ENCODE measurements at places on chromosomes 12 and 14.
A peak's percentile ranks its signal among the peaks of the same experiment; 100 is the strongest.

DNA sequence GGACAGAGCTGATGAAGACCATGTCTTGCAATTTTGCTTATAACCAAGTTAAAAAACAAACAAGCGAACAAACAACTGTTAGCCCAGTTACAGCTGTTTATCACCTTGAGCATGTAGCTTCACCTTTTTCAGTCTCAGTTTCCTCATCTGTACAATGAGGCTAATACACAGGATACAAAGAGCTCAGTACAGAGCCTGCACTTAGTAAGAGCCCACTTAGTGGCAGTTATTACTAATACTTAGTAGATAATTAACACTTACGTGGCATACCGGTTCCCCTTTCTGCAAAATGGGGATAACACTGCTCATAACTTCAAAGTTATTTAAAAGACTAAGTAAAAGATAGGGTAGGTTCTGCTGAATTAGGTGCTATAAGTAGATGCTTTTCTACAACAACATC, 228.0 kb downstream of the MON2 start:
- no peak for DNase-seq

- no peak for DNase-seq
These were observed 32.7 kb downstream of the DAD1 start for GRCh38 chr14:22556021-22556989.

DNA sequence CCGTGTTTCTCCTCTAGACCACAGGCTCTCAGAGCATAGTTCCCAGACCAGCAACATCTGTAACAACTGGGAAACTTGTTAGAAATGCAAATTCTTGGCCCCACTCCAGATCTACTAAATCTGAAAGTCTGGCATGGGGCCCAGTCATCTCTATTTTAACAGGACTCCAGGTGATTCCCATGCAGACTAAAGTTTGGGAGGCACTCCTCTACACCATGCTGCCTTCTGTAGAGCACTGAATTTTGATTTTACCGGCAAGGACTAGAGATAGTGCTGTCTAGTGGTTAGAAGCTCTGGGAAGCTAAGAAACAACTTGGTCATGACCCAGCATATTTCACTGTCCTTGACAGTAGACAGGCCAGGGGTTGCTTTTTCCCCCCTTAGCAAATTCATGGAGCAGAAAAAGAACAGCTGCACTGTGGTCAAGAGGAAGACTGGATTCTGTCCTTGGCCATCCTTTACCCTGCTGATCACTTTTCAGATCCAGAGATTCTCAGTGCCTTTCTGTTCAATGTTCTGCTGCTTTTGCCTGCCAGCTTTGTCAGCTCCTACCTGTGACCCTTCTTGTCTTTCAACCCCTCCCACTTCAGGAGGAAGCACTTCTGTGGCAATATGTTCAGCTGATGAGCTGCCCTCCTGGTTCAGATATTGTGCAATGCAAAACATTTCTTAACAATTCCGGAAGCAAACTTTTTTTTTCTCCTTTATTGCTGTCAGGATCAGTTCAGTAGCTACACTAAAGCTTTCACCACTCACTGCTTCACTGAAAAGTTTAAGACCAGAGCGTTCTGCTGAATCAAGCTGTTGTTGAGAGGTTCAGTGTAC, 133.8 kb upstream of the NUDT4 start:
- DNase-seq, result peak; percentile 84

DNA sequence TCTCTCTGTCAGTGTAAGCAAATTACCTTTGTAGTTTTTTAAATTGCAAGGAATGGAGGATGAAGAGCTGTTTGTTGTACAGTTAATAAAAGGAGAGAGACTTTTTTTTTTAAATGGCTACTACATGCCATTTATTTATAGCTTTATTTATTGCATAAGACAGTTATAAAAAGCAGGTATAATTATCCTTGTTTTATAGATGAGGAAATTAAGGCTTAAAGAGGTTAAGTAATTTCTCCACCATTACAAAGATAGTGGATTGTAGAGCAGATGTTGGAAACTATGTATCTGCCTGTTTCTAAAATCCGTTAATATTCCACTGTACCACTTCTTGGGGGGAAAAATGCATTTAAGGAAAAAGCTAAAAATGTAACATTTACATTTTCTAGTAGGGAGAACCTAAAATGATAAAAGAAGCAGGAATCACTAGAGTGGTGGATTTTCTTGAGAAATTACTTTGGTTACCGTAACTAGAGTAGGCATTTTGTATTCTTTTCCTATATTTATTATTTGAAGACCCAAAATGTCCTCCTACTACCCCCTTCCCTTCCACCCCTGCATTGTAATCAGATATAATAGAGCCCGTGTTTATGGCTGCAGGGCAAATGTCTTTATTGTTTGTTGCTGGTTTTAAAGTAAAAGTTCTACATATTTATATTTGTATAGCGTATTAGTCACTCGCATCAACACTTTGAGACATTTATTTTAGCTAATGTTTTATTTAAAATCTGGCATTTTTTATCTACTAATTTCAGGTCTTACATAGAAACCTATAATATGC, 2.3 kb downstream of the SNAPC1 start:
- no peak for DNase-seq

GRCh38 chr12:65900912-65901672, 76.8 kb downstream of the HMGA2 start:
- DNase-seq, result no peak

DNA sequence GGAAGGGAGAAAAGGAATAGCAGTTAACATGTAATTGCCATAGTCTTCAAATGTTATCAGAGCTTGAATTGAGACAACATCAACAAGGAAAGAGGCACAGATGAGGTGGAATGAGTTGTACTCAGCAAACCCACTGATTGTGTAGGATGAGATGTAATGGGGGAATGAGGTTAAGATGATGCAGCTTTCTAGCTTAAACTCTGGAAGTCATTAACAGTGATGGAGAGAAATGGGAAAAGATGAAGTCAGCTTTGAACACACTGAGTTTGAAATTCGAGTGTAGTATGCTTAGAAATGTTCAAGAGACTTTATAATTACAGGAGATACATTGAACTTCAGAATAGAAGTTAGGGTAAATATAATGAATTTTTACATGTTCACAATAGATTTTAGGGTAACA, 106.9 kb downstream of the PRKD1 start:
- no peak for DNase-seq

DNA sequence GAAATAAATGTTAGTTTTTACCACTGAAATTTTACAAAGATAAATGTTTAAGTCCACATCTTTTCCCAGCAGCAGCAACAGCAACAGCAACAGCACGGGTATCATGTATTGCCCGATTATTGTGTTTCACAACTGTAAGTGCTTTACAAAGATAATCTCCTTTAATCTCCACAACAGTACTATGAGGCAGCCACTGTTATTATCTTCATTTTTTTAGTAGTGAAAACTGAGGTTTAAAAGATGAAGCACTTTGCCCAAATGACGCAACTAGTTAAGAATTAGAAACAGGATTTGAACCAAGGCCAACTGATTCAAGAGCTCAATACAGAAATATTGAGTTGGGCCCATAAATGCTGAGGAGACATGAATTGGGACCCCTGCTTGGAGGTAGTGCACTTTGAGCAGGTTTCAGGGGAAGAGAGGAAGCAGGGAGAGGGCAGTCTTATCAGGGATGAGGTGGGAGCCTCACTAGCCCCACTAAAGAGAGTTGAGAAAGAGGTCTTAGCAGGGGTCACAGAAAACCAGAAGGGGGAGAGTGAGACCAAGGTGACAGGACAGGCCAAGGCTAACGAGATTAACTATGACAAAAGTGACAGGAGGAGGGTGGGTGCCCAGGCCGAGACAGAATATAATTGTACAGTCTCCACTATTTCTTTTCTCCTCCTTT, 15.3 kb downstream of the KRT2 start:
- DNase-seq, result no peak

- no peak for DNase-seq
These were observed 25.4 kb downstream of the PDE3A start for GRCh38 chr12:20393707-20394106.

DNA sequence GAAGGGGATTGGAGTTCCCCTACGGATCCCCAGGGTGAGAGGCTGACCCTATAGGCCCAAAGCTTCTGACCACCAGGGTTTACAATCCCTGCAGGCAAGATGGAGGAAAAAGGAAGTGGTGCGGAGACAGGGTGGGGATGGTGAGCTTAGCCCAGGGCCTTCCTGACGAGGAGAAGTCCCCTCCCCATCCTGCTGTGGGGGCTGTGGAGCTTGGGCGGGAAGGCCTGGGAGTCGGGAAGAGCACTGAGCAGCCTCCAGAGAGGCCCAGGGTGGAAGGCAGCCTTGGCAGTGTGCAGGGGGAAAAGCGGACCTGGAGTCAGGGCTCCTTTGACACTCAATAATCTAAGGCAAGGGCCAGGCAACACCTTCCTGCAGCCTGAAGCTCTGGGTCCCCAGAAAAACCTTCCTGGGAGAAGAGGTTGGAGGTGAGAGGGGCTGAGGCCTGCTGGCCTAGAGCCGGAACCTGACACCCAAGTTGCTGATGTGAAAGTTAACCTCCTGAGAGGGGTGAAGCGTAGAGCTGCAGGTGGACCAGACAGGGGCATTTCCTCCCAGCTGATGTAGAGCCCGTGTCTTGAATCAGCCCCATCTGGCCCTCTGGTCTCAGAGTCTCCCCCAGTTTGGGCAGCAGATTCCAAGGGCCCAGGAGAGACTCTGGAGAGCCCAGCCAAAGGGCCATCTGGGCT, 6.0 kb downstream of the HDAC7 start:
- DNase-seq, result no peak

GRCh38 chr12:21073129-21073528, 57.9 kb upstream of the SLCO1B1 start:
- DNase-seq, result no peak

- DNase-seq, result no peak
These were observed 439.3 kb upstream of the FLRT2 start for GRCh38 chr14:85090681-85091080.

- no peak for DNase-seq
These were observed 147.1 kb upstream of the PLEKHA5 start for GRCh38 chr12:18982226-18982949.

GRCh38 chr12:14327711-14328110, 37.8 kb upstream of the ATF7IP start:
- no peak for DNase-seq

DNA sequence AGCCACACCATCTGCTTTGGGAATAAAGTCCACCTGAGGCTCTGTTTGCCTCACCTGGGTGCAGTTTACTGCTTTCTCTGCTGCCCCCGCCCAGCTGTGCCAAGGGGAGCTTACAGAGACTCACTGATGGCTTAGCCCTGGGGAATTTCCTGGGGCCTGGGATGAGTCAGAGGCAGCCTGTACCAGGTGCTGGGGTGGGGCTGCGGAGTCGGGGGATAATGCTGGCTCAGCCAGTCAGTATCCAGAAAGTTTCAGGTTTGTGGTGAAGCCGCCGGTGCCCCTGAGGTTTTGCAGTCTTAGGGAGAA, 22.3 kb downstream of the PLEKHG3 start:
- no peak for DNase-seq

GRCh38 chr14:63045612-63046320, 508 bp upstream of the KCNH5 start:
- DNase-seq, result peak; percentile 70

DNA sequence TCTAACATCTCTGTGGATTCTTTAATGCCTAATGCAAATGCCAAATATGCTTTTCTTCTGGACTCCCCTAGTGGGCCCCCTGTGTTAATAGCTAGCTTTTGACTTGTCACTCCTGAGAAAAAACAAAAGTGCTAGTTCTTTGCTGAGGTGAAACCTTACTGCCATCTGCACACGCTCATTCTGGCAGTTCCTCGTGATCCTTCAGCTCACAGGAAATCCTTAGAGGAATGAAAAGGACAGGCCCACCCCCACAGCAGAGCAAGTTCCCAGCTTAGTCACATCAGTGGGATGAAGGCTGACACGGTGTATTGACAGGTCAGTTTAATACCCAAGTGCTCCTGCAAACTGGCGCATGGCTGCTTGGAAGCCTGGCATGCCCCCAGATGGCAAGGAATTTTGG, 165.1 kb upstream of the ATP2B1 start:
- no peak for DNase-seq

DNA sequence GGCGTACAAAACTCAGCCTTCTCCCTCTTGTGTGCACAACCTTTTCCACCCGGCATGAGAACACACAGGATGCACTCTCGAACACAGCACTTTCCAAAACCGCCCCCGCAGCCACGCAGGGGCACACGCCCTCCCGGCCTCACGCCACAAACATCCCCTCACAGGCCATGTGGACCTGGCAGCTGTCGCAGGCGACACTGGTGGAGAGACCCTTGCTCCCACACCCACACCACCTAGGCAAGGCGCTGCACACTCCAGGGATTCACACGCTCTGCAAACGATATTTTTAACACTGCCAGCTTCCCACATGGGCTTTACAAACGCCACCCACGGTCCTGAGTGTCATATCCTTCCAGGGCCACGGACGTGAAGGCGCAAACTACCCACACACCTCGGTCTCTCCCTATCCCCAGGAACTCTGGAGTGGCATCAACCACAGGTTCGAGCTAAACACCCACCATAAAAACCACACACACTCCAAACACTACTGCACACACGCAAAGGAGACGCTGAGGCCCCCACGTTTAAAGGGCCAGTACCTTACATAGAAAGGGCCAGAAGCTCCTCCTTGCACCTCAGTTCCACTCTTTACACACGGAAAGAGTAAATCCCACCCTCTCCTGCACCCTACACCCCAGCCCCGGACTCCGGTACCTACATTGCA, 12.4 kb upstream of the ITGB7 start:
- DNase-seq, result no peak

- DNase-seq, result no peak
These were observed 41.3 kb upstream of the ANO6 start for GRCh38 chr12:45174595-45174994.

- no peak for DNase-seq
These were observed 1.1 kb downstream of the TAOK3 start for GRCh38 chr12:118371321-118372282.

DNA sequence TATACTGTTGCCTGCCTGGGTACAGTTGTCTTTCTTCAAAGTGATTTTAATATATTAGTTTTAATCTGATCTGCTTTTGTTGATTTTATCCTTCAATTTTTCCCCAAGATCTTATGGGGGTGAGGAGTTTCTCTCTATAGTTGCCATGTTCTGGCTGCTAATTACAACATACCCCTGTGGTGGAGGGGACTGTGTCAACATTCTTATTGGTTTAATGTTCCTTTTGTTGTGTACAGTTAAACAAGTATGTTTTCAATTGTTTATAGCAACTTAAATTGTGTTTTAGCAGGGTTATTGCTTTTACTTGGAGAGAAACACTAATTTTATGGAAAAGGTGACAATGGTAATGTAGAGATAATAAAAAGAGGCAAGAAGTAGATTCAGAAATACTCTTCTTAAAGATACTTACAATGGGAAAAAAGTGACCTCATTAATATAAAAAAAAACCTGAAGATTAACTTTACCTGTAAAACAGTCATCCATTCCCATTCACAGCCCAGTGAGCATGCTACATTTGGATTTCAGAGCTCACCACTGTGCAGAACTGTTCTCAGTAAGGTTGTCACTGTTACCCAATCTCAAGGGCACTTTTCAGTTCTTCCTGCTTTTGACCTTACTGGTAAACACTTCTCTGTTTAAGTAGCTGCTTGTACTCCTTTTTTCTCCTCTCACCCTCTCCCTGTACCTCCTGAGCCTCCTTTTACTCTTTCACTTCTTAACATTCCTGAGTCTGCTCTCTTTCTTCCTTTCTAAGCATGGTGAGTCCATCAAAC, 8.1 kb upstream of the LRRK2 start:
- DNase-seq, result no peak

GRCh38 chr12:45725631-45726602, 3.6 kb upstream of the ARID2 start:
- DNase-seq, result peak; percentile 59

GRCh38 chr14:80455031-80455430, 243.7 kb upstream of the DIO2 start:
- no peak for DNase-seq

GRCh38 chr12:92140156-92140555, 5.5 kb downstream of the BTG1 start:
- no peak for DNase-seq
